ENCODE measurements at places on chromosomes 2 and 18.
A peak's percentile ranks its signal among the peaks of the same experiment; 100 is the strongest.

GRCh38 chr2:96866149-96866548 is 3.7 kb downstream of the SEMA4C start:
- H3K27ac ChIP-seq = no peak overlapping the region
- DNase-seq = no peak
- H3K4me1 ChIP-seq = peaks cover 41% of the 10 kb centered on the region
- no peak overlapping the region for H3K4me3 ChIP-seq
- H3K27me3 ChIP-seq = no peaks in the 10 kb centered on the region

GRCh38 chr2:204722207-204722606 is 176.9 kb downstream of the PARD3B start:
- H3K4me1 ChIP-seq = no peaks in the 10 kb centered on the region
- no peak for DNase-seq
- H3K27me3 ChIP-seq = no peaks in the 10 kb centered on the region
- H3K27ac ChIP-seq = no peak overlapping the region
- H3K4me3 ChIP-seq = no peak overlapping the region

- H3K27ac ChIP-seq = no peak overlapping the region
- no peak overlapping the region for H3K4me3 ChIP-seq
- no peak for DNase-seq
- H3K4me1 ChIP-seq = no peaks in the 10 kb centered on the region
- no peaks in the 10 kb centered on the region for H3K27me3 ChIP-seq
- H3K36me3 ChIP-seq = no peaks in the 10 kb centered on the region
These were observed 56.2 kb upstream of the ATP8B1 start for GRCh38 chr18:57859314-57859713.

GRCh38 chr2:197312186-197312585 is 1.6 kb upstream of the ANKRD44 start:
- H3K36me3 ChIP-seq = no peaks in the 10 kb centered on the region
- no peak overlapping the region for H3K4me3 ChIP-seq
- DNase-seq = no peak
- H3K27me3 ChIP-seq = no peaks in the 10 kb centered on the region
- H3K27ac ChIP-seq = no peak overlapping the region
- H3K4me1 ChIP-seq = peaks cover 25% of the 10 kb centered on the region

DNA sequence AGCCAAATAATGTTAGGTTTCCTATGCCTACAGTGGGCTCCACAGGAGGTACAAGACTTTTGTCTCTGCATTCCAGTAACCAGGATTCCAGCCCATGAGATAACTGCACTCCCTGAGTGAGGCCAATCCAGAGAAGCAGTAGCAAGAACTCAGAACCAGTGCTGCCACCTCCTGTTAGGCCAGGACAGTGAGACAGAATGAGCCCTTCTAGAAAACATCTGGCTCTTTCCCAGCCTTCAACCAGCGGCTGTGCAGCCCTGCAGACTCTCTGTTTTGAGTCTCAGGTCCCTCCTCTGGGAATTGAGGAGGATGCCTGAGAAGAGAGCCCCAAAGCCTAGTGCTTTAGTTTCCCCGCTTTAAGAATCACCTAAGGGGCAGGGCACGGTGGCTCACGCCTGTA is 44.2 kb downstream of the ARID5A start:
- no peak overlapping the region for H3K4me3 ChIP-seq
- no peaks in the 10 kb centered on the region for H3K36me3 ChIP-seq
- H3K4me1 ChIP-seq = no peaks in the 10 kb centered on the region
- DNase-seq = no peak

GRCh38 chr2:36461039-36461681 is 105.6 kb downstream of the CRIM1 start:
- DNase-seq = no peak
- peaks cover 23% of the 10 kb centered on the region for H3K4me1 ChIP-seq
- H3K27ac ChIP-seq = peak overlapping the region; percentile 59

DNA sequence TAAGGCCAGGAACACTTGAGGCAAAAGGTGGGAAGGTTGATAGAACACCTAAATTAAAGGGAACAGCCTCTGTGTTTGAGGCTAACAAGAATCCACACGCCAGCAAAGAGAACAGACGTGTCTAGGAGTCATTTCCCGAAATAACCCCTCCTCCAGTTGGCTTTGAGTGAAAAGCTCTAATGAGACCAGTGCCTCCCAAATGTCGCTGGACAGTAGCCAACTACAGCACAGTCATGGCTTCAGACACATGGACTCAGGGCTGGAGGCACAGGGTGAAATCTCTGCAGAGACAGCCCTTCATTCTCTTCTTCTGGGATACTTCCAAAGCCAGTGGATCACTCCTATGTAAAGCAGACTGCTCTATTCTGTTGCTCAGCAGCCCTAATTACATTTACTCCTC is 49.6 kb downstream of the SOWAHC start:
- peaks cover 19% of the 10 kb centered on the region for H3K4me1 ChIP-seq
- no peaks in the 10 kb centered on the region for H3K27me3 ChIP-seq
- no peak overlapping the region for H3K27ac ChIP-seq

GRCh38 chr2:108946442-108946841 is 42.6 kb downstream of the EDAR start:
- no peak for DNase-seq
- H3K27ac ChIP-seq = no peak overlapping the region
- H3K4me1 ChIP-seq = peaks cover 17% of the 10 kb centered on the region
- no peak overlapping the region for H3K4me3 ChIP-seq
- H3K36me3 ChIP-seq = no peaks in the 10 kb centered on the region

DNA sequence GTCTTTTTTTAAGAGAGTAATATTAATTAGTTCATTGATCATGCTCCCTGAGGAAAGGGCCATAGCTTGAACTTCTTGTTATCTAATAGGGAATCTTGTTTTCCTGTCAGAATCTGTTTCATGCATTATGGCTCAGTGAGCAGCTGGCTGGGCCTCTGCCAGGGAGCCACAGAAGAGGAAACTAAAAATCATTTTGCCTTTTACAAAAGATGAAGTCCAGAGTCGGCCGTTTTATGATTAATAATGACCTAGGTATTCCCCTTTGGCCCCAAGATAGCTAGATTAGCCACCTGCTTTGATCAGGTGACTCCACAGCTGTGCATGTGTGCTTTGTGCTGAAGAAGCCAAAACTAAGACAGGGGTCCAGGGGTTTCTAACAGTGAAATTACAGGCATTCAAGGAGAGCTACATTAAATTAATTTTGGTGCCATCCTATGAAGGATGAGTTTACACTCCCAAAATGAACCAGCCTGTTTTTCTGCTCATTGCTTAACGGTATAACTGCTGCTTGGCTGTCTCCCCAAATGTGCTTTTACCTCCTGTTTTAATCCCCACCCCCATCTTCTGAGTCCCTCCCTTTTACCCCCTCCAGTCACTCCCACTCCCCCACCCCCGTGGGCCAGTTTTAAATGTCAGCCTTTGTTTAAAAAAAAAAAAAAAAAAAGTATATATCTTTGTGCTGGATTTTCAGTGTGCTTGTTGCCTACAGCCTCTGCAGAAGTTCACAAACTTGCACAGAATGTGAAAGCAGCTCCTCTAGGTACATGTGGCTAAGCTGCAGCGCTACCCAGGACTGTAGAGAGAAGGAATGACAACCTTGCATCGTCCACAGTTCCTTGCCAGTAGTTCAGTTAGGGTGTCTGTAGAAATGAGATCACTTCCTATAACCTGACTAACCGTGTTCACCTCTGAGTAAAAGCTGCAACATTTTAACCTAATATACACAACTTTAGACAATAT is 93.1 kb downstream of the CABLES1 start:
- no peaks in the 10 kb centered on the region for H3K36me3 ChIP-seq
- no peak overlapping the region for H3K4me3 ChIP-seq
- H3K27me3 ChIP-seq = no peaks in the 10 kb centered on the region
- H3K4me1 ChIP-seq = peaks cover 89% of the 10 kb centered on the region
- H3K27ac ChIP-seq = peak overlapping the region; percentile 79

DNA sequence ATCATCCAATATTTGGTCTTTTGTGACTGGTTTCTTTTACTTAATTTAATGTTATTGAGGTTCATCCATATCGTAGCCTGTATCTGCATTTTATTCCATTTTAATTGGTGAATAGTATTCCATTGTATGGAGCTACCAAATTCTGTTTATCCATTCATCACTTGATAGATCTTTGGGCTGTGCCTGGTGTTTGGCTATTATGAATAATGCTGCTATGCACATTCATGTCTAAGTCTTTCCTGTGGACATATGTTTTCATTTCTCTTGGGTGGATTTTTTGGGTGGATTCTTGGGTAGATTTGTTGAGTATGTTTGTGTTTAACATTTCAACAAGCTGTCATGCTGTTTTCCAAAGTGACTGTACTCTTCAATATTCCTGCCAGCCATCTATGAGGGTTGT is 52.5 kb upstream of the NEDD4L start:
- no peaks in the 10 kb centered on the region for H3K4me1 ChIP-seq
- no peaks in the 10 kb centered on the region for H3K36me3 ChIP-seq
- DNase-seq = no peak

- H3K27me3 ChIP-seq = no peaks in the 10 kb centered on the region
- H3K27ac ChIP-seq = peak overlapping the region; percentile 88
- no peaks in the 10 kb centered on the region for H3K36me3 ChIP-seq
These were observed 155.5 kb downstream of the TGIF1 start for GRCh38 chr18:3605486-3605952.

DNA sequence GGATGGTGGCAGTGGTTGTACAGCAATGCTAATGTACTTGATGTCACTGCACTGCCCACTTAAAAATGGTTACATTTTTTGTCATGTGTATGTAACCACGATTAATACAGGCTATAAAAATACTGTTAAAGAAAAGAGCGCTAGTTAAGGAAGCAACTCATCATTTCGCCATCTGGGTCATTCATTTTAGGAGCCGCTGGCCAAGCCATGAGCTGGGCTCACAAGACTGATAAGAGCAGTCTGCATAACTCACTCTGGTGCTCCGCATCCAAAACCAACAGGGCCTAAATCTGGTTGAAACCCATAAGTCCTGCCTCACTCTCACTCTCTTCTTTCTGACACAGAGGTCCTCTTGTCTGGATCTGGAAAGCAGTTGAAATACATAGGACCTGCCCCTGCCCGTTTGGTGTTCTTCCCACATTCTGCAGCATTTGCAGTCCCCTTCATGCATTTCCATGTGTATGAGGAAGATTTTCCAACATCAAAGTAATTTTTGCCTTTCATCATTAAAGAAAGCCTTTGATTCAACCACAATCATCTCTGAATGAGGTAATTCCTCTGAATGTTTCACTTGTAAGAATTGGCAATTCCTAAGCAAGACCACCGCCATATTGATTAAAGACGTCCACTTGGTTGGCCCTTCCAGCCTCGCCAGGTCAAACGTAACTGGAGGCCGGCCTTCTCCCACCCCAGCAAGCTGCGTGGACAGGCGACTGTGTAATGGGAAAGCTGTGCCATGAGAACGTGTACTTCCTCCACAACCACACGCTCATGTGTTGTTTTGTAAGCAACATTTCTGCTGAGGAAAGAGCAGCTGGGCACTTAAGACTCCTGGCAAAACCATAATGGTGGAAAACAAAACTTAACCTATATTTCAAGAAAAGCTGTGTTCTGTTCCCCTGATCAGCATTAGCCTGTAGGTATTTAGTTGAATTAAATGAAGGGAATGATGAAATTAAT is 112.2 kb downstream of the VAPA start:
- no peak overlapping the region for H3K4me3 ChIP-seq
- no peaks in the 10 kb centered on the region for H3K27me3 ChIP-seq
- DNase-seq = no peak
- H3K4me1 ChIP-seq = no peaks in the 10 kb centered on the region
- no peak overlapping the region for H3K27ac ChIP-seq

GRCh38 chr2:157603198-157603597 is 25.5 kb downstream of the ACVR1C start:
- H3K27ac ChIP-seq = no peak overlapping the region
- no peaks in the 10 kb centered on the region for H3K4me1 ChIP-seq
- DNase-seq = no peak

DNA sequence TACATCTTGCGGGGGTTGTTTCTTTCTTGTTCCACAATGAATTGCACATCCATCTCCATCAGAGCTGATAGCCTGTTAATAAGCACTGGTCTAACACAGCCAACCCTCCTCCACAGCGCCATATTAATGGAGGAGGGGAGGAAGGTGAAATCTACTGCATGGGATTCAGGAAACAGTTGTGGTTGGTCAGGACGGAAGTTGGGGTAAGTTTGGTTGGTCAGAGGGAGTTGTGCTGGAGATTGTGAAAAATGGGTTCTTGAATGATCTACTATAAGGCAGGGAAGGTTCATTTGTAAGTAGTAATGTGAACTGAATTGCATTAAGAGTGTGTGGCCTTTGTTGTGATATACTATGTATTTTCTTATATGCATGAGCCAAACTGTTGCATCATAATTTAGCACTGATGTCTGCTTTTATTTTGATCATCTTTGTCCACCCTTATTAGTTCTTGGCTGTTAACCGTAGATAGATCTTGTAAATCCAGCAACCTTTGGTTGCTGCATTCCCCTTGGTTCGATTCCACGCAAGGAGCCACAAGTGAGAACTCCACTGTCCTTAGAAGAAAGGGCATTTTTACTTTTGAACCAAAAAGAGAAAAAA is 150.6 kb upstream of the MAPRE2 start:
- no peak overlapping the region for H3K4me3 ChIP-seq
- H3K27me3 ChIP-seq = no peaks in the 10 kb centered on the region
- no peaks in the 10 kb centered on the region for H3K36me3 ChIP-seq

GRCh38 chr2:88831071-88831791 is 139.8 kb downstream of the RPIA start:
- H3K4me3 ChIP-seq = no peak overlapping the region
- DNase-seq = no peak
- H3K27ac ChIP-seq = no peak overlapping the region
- H3K36me3 ChIP-seq = no peaks in the 10 kb centered on the region
- H3K4me1 ChIP-seq = no peaks in the 10 kb centered on the region
- H3K27me3 ChIP-seq = no peaks in the 10 kb centered on the region

GRCh38 chr2:134776836-134777235 is 58.0 kb upstream of the TMEM163 start:
- H3K36me3 ChIP-seq = no peaks in the 10 kb centered on the region
- H3K4me3 ChIP-seq = no peak overlapping the region
- no peaks in the 10 kb centered on the region for H3K27me3 ChIP-seq
- no peak overlapping the region for H3K27ac ChIP-seq

- no peak for DNase-seq
- H3K27ac ChIP-seq = peak overlapping the region; percentile 66
- peaks cover 22% of the 10 kb centered on the region for H3K4me1 ChIP-seq
These were observed 2.5 kb upstream of the DES start for GRCh38 chr2:219415580-219416234.

DNA sequence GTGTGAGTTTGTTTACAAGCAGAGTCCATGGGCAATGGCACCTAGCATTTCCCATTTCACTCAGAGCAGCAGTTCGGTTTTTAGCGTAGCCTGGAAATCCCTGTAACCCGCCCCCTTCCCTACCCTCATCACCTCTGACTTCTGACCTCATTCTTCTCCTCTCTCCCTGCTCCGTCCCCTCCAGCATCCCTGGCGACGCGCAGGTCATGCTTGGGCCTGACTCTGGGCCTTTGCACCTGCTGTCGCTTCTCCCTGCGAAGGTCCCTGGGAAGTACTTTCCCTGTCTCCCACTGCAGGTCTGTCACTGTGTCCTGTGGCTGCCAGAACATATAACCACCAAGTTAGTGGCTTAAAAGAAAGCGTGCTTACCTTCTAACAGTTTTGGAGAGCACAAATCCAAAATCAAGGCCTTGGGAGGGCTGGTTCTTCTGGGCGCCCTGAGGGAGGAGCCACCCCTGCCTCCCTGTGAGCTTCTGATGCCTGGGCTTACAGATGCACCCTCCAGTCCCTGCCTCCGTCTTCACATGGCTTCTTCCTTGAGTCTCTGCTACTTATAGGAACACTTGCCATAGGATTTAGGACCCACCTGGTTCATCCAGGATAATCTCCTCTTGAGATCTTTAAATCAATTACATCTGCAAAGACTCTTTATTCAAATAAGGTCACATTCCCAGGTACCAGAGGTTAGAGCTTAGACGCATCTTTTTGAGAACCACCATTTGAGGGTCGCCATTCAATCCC is 8.1 kb upstream of the RAB17 start:
- no peak for DNase-seq
- H3K4me1 ChIP-seq = peaks cover 10% of the 10 kb centered on the region
- no peak overlapping the region for H3K4me3 ChIP-seq
- H3K27ac ChIP-seq = no peak overlapping the region
- no peaks in the 10 kb centered on the region for H3K36me3 ChIP-seq

Data from vagina (tissue), 2 donors.